Aorta (tissue), 5 donors: ENCODE measurements at places on chromosomes 2 and 18. TPM values are rescaled to one million over a fixed set of nuclear protein-coding genes. Genes with fewer than 3 reads are reported as not detected.

DNA sequence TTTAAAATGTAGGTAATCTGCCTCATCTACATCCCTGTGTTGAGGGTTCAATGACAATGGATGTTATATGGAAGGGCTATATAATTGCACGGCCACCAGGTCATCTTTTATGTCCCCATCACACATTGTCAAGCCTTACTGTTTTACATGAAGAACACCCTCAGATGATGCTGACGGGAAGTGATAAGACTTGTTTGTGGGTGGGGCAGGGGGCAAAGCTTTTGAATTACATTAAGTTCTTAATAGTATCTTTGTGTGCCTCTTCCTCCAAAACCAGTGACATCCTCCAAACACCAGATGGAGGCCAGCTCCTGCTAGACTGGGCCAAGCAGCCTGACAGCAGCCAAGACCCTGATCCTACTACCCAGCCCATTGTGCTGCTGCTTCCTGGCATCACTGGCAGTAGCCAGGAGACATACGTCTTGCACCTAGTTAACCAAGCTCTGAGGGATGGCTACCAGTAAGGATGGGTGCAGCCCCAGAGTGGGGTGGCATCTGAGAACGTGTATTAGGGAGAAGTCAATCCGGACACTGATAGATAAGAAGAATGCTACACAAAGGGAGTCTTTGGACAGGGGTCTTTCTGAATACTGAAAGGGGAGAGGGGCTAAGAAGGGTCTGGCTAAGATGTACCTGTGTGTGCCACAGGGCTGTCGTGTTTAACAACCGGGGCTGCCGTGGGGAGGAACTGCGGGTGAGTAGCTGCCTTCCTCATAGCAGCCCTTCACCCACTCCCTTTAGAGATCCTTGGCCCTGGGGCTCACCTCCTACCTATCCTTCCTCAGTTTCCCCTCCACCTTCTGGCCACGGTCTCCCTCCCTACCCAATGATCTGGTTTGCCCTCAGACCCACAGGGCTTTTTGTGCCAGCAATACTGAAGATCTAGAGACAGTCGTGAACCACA lies 5.3 kb downstream of the ABHD1 start:
- H3K4me3 ChIP-seq = no peak overlapping the region
- H3K36me3 ChIP-seq = no peaks in the 10 kb centered on the region
- DNase-seq = no peak
- no peaks in the 10 kb centered on the region for H3K27me3 ChIP-seq
- H3K27ac ChIP-seq = no peak overlapping the region

DNA sequence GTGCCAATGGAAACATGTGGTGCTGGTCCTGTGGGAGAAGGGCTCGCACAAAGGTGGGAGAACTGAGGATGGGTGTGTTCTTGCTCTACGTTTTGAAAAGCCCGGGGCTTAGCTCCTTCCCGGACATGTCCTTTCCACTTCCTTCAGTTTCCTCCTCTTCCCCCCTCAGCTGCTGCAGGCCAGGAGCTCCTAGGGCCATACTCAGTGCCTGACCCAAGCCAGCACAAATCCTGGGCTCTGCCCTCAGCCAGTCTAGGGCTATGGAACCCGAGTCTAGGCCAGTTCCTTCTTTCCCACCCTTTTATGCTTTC lies 1.4 kb upstream of the SIX2 start:
- no peak for DNase-seq
- no peaks in the 10 kb centered on the region for H3K36me3 ChIP-seq
- no peaks in the 10 kb centered on the region for H3K4me1 ChIP-seq

ATOH8 gene
- total RNA-seq = 68.5 TPM

RPIA gene
- 9.8 TPM for total RNA-seq

POU3F3 gene
- 0.15 TPM for total RNA-seq
